Stimulated activated CD4-positive, alpha-beta T cell treated with anti-CD3 and anti-CD28 coated beads, Interleukin-15, amount 100 ng/mL, for 1 hour (primary cell): ENCODE measurements at places on chromosomes 7 and 10.

GRCh38 chr7:96033009-96033598 is 260.8 kb downstream of the DYNC1I1 start:
- no peak for DNase-seq

DNA sequence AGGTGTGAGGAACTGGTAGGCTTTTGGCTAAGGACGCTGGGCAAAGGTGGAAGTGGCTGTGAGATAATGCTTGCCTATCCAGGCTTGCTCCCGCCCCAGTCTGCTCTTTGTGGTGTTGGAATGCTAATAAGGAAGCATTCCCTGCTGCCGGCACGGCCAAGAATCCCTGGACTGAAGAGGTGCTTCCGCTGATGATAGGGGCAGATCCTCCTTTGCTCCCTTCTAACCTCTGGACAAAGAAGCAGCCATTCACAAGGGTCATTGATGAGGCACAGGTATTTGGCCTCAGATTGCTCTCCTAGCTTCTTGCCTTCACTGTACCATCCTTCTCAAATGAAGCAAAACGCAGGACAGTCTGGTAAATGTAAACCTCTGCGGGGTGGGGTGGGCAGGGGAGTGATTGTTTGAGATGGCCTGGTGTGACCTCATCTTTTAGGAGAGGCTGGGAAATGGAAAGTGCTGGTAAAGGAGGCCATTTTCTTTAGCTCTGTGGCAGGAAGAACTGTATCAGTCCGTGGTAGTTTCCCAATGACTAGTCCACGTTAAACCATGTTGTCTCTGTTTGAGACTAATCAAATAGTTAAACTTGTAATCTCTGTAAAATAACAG is 1.7 kb downstream of the PGAM1 start:
- DNase-seq, result no peak

DNA sequence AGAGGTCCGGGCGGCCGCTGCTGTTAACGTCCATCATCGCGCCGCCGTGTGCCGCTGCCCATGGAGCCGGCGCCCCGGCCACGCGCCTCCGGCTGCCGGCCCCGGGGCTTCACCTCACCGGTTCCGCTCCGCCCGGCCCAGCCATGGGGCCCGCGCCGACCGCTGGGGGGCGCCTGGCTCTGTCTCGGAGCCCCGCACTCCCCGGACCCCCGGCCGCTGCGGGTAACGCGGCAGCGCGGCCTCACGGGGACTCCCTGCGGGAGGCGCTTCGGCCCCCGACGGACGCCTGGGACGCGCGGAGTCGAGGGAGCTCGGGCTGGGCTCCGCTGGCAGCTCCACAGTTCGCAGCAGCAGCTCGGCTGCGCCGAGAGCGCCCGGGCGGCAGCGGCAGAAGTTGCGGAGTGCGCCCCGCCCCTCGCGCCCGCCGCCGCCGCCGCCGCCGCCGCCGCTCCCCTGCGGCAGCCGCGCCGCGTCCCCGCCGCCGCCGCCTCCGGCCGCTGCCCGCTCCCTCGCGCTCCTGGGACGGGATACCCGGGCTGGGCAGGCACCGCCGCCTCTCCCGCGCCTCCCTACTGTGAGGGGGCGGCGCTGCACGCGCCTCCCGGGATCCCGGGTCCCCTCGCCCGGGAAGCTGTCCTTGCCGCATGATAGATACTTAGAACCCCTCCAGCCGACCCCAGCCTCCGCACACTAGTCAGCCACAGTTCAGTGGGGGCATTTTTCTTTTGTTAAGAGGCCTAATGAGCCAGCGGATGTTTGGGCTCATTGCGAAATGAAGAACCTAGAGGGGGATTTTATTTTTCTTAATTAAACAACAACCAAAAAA is at the start of gene HTR7:
HTR7 (minus strand) TSS at position 405 of the 826 bp plus-strand sequence; CDS start at position 37, 368 bp downstream.
- DNase-seq, result peak; percentile 54

- DNase-seq, result no peak
These were observed 471.9 kb upstream of the CELF2 start for GRCh38 chr10:10545771-10546170.

DNA sequence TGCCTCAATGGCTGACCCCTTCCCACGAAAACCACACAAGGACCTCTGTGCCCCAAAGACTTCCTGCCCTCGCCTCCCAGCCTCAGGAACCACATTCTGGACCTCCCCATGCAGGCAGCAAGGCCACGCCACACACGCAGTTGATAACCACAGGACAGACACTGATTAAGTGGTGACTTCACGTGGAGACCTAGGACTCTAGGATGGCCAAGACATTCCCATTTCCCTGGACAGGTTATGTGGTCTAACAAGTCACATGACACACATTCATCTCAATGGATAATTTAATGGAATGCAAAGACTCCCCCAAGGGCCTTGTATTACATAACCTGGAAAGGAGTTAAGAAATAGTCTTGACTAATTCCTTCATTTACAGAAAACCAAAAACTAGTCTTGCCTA is 110.2 kb downstream of the LARP4B start:
- DNase-seq, result no peak

DNA sequence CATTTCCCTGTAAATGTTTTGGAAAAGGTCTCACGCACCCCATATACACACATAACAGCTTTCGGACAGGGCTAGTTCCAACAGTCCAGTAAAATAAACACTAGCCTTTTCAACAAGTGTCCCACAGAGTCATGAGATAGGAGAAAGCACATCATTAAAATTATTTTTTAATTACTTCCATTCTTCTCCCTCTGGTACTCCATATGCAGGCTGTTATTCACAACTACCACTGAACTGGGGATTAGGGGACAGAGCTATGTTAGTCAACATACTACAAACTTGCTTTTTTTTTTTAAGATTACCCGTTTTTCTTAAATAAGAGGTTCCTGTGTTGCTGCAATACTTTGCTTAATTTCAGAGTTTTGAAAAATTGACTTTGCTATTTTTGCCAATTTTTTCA is 576.6 kb upstream of the KCND2 start:
- no peak for DNase-seq

- DNase-seq, result no peak
These were observed 104.5 kb downstream of the CXCL12 start for GRCh38 chr10:44280226-44281014.

DNA sequence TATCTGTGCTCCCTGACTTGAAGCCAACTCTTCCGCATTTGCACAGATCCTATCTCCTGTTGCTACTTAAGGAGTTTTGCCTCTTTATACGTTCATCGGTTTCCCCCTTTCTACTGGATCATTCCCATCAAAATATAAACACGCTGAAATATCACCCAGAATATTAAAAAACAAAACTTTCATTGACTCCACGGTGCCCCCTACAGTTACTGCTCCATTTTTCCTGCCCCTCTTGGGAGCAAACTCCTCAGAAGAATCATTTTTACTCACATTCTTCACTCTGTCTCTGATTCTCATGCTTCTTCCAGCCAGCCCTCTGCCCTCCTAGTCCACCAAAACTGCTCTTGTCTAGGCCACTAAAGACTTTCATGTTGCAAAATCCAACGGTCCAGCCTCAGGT is 66.4 kb downstream of the MYOF start:
- DNase-seq, result no peak

DNA sequence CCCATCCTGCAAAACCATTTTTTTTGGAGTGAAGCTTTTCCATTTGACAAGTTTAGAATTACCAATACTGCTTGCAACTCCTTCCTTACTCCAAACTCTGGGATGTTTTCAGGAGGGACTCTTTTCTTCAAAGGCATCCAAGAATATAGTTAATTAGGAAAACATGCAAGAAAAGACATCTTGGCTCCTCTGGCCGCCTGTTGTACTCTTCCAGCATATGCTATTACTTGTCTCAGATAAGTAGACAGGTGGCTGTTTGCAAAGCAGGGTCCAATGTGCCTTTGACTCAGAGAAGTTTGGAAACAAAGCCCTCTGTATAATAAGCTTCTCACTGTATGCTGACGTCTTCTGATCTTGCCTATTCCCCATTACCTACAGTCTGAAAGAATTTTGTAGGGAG is 746.5 kb downstream of the AUTS2 start:
- no peak for DNase-seq

GRCh38 chr7:96962221-96962885 is 43.0 kb upstream of the DLX6 start:
- no peak for DNase-seq

DNA sequence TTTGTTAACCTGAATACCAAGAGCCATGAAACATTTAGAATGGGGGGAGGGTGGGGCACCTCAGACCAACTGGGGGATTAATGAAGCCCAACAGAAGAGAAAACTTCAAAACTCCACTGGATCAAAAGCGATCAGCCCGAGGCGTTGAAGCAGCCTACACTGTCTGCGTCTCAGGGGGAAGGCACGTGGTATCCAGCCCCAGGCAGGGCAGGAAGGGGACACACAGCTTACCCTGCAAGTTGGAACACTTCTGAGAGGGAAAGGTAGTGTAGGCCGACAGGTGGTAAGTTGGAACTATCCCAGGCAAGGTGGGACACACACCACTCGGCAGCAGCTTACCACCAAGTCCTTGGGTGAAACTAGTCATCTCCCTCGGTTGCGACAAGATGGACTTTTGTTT is 102.9 kb downstream of the TAX1BP1 start:
- no peak for DNase-seq

DNA sequence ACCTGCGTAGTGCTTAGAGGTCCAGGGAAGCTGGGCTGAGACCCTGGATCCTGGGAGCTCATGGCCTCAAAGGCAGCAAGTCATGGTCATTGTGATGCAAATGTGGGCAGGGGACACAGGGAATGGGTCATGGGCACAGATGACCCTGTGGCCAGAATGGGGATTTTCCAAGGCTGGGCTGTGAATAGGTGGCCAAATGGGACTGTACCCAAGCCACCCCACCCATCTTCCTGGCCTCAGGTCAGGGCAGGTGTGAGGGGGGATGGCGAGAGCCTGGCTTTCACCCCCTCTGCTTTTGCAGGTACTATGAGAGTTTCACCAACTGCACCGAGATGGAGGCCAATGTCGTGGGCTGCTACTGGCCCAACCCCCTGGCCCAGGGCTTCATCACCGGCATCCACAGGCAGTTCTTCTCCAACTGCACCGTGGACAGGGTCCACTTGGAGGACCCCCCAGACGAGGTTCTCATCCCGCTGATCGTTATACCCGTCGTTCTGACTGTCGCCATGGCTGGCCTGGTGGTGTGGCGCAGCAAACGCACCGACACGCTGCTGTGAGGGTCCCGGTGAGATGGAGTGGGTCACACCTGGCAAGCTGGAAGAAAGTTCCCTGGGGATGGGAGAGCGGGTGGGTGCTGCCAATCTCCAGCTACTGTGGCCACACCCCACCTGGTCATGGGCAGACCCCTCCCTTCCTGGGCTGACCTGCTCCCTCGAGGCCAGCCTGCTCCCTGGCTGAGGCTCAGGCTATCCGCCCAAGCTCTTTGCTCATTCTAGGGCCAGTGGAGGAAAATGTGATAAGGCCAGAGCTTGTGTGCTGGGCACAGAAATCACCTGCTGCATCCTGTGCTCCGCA is 25.5 kb downstream of the RAMP3 start:
- no peak for DNase-seq

- DNase-seq, result no peak
These were observed 108.0 kb downstream of the SDK1 start for GRCh38 chr7:3408814-3409595.
